Activated T-helper 1 cell treated with anti-CD3 and anti-CD28 coated beads, Interleukin-2, amount 50 U/mL, for 16 hours (primary cell): ENCODE measurements at places on chromosomes 13 and 19.
A peak's percentile ranks its signal among the peaks of the same experiment; 100 is the strongest.

DNA sequence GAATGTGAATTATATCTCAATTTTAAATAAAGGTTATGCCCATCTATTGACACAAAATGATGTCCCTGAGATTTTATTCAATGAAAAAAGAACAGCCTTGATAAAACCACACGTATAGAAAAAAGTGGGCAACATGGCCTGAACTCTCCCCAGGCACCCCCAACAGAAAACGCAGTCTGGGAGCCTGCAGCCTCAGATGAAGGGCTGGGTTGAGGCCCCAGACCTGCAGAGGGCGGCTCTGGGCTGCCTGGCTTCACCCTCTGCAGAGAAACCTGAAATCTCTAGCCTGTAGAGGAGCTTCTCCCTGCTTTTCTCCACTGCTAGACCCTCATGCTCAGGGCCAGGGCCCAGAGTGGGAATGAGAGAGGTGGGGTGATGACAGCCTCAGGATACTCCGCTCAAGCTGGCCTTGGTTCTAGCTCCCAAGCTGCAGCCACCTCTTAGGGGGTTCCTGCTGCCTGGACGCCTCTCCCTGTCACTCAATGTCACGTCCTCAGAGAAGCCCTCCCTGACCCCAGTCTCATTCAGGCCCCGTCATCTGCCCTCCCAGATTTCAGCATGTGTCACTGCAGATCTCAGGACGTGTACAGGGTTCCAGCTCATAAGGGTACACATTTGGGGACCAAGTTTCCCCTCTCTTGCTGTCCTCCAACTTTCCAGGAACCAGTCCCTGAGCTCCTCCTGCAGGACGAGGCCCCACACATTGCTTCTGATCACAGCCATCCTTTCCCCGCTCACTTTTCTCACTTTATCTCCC is 1.8 kb downstream of the MBD3 start:
- DNase-seq: no peak

DNA sequence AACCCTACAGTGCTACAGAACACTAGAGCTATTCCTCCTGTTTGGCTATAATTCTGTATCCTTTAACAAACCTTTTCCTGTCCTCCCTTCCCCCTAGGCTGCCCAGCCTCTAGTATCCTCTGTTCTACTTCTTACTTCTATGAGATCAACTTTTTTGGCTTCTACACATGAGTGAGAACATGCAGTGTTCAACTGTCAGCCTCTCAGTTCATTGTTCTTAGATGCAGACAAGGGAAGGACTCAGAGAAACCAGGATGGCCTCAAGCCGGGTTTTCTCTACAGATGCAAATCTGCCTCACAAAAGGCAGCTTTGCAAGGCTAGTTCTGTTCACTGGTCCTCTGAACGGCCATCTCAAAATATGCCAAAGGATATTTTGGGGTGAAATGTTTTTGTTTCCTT is 18.4 kb downstream of the AMER2 start:
- DNase-seq: no peak

GRCh38 chr19:38303517-38304351 is at the start of gene C19orf33:
C19orf33 (plus strand) TSS chr19:38304251; CDS start chr19:38304262, 11 bp downstream.
- no peak for DNase-seq

DNA sequence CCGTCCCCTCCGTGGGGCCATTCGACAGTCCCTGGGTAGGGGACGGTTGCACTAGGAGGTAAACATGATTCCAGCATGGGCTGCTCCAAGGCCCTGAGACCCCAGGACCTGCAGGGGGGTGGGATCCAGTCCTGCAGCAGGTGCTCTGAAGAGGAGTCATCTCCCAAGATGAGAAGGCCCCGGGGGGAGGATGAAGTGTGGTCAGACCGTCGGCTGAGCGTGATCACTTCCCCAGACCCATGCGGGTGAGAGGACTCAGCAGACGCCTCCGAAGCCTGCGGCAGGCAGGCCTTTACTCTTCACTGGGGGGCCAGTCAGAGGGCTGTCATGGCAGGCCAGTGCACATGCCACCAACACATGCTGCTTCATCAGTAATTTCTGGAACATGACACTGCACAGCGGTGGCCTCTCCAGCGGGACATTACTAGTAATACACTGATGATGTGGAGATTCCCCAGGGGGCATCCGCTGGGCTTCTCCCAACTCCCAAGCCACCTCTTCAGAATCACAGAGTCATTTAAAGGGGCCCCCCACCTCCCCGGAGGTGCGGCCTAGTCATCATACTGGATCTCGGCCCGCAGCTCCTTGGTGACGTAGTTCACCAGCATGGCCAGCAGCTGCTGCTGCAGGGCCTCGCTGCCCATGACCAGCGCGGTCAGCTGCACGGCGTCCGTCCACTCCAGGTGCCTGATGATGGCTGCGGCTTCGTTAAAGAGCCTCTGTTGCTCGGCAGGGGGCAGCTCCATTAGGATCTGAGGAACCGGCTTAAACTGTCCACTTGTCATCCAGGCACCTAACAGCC is 12.7 kb downstream of the C19orf12 start:
- DNase-seq: no peak

DNA sequence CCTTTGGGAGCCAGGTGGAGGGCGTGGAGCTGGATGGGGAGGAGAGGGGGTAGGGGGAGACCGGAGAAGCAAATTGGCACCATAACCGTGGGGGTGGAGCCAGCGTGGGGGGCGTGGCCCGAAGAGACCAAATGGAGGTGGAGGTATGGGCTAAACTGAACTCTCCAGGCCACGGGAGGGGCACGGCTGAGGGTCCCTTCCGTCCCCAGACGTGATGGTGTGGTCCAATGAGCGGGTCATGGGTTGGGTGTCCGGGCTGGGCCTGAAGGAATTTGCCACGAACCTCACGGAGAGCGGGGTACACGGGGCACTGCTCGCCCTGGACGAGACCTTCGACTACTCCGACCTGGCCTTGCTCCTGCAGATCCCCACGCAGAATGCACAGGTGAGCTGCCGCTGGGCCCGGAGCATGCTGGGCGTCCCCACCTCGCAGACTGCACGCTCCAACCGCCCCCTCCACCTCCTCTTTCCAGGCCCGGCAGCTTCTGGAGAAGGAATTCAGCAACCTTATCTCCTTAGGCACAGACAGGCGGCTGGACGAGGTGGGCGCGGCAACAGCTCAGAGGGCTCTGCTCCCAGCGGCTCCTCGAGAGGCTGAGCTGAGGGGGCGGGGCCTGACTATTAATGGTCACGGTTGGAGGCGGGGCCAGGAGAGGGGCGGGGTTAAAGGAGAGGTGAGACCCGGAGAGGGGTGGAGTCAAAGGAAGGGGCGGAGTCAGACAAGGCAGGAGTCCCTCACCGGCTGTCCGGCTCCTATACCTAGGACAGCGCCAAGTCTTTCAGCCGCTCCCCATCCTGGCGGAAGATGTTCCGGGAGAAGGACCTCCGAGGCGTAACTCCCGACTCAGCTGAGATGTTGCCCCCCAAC is 6.2 kb downstream of the HRC start:
- peak; percentile 55 for DNase-seq

DNA sequence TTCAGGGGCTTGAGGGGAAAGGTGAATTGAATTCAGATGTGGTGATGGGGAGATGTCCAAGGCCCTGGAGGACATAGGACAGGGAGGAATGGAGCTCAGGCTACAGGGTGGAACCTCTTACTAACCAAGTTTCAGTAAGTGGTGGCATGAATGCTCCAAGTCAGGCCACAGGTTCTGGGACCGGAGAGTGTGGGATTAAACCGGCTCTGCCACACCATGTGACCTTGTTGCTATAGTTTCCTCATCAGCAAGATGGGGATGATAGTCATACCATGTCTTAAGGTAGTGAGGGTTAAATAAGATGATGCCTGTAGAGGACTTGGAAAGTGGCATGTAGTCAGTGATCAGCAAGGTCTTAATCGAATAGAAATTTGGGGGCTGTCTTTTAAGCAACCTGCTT is 16.3 kb downstream of the GPR183 start:
- no peak for DNase-seq

GRCh38 chr13:27086599-27087265 is 84.9 kb downstream of the USP12 start:
- no peak for DNase-seq

DNA sequence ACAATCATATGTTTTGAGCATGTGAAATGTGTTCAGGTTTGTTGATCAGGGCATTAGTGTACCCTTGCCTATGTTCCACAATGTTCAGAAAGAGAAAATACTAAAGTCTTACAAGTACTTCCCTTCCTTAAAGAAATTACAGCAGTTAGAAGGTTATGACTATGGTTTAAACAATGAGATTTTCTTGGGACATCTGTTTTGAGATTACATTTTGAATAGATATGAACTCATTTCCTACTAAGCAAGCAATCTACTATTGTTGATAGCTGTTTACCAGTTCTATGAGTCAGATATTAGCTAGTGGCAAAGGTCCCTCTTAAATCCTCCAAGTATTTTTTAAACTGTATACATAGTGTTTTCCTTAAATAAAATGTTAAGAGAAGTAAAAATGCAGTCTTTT is 241.3 kb downstream of the DACH1 start:
- DNase-seq: no peak

GRCh38 chr13:102933122-102933521 is 87.3 kb downstream of the ERCC5 start:
- no peak for DNase-seq

DNA sequence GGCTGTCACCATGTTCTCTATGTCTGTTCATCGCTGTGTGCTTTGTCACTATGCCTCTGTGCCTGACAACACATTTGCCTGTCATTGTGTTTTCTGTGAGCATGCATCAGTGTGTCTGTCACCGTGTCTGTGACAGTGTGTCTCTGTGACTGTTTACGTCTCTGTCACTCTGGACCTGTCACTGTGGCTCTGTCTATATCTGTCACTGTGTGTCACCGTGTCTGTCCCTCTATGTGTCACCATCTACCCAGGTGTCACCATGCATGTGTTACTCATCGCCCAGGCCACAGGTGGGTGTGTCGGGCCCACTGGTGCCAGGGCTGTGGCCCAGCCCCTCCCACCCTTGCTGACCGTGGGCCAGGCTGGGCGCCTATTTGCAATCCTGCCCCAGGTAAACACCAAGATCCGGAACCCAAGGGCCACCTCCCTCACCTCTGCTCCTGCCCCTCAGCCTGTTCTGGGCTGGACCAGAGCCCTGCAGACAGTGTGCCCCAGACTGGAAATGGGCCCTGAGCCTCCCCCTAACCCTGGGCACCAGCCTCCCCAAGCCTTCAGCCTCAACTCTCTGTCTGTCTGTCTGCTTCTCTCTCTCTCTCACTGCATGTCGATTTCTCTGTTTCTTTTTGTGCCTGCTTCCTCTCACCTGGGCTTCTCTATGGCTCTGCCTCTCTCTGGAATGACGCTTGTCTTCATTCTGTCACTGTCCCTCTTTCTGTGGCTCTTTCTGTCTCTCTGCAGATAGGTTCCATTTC is 7.7 kb downstream of the IRF2BP1 start:
- no peak for DNase-seq

DNA sequence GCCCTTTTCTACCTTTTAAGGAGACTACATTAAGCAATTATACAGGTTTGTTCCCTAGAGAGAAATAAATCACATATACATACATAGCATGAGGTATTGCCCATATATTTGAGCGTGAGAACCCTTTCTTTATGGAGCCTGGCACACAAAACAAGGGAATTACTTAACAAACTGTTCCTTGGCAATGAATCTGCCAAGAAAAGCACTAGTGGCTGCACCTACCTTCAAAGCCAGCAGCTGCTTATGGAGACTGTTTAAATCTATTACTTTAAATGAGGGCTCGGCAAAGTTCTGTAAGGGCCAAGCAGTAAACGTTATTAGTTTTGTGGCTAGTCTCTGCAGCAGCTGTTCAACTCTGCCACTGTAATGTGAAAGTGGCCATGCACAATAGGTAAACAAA is 7.0 kb downstream of the RFX1 start:
- no peak for DNase-seq

DNA sequence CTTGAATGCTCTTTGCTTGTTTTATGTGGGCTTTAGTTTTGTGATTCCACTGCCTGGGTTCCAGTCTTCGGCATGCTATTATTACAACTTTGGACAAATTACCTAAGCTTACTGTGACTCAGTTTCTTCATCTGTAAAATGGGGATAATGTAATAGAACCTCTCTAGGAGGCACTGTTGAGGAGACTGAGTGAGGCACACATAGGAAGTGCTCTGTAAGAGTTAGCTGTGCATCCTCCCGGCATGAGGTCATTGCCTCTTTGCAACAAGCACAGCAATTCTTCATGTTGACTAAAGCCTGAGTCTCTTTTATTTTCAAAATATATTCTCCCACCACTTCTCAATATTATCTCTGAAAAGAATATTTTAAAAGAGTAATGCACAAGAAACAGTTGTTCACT is 227.4 kb downstream of the DLEU7 start:
- DNase-seq: no peak

DNA sequence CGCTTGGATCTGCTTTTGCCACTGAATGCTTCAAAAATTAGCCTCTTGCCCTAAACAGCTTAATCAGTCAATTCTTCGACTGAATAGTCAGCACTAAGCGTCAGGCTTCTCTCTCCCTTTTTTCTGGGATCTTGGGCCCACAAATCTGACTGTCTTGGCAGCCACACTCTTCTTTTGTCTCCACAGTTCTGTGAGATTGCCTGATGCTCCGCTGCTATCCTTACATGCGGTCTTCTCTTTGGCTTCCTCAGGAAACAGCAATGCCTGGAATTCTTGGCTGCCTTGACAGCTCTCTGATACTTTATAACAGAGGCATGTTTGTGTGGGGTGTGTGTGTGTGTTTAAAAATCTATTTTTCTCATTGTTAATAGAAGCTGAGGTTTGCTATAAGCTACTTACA is 32.6 kb downstream of the ERCC5 start:
- no peak for DNase-seq

- DNase-seq: no peak
Observed at GRCh38 chr13:29859971-29860370, 9.6 kb upstream of the UBL3 start.

GRCh38 chr19:16849168-16849567 is 20.0 kb downstream of the SIN3B start:
- no peak for DNase-seq

DNA sequence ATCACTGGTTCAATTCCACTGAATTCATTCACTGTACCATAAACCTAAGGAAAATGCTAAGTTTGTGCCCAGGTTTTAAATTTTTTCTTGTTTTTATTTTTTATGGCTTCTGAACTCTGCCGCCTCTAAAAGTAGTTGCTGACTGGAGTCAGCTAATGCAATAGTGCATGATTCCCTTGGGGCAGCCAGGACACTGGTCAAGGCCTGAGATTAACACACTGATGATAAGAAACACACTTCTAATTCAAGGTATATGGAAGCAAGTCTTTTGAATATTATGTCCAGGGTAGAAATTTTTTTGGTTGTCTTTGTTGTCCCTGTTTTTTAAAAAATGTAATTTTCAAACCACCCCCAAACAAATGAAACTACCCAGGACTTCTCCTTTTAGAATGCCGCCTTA is 72.2 kb downstream of the CDADC1 start:
- no peak for DNase-seq

DNA sequence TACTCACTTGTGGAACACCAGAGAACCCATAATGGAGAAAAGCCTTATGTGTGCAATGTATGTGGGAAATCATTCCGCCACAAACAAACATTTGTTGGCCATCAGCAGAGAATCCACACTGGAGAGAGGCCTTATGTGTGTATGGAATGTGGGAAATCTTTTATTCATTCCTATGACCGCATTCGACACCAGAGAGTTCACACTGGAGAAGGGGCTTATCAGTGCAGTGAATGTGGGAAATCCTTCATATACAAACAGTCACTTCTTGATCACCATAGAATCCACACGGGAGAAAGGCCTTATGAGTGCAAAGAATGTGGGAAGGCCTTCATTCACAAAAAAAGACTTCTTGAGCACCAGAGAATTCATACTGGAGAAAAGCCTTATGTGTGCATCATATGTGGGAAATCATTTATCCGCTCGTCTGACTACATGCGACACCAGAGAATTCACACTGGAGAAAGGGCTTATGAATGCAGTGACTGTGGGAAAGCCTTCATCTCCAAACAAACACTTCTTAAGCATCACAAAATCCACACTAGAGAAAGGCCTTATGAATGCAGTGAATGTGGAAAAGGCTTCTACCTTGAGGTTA is 10.9 kb downstream of the ZNF549 start:
- DNase-seq: no peak
